ENCODE measurements at places on chromosomes 5 and 9. TPM values are rescaled to one million over a fixed set of nuclear protein-coding genes. Genes with fewer than 3 reads are reported as not detected.

DNA sequence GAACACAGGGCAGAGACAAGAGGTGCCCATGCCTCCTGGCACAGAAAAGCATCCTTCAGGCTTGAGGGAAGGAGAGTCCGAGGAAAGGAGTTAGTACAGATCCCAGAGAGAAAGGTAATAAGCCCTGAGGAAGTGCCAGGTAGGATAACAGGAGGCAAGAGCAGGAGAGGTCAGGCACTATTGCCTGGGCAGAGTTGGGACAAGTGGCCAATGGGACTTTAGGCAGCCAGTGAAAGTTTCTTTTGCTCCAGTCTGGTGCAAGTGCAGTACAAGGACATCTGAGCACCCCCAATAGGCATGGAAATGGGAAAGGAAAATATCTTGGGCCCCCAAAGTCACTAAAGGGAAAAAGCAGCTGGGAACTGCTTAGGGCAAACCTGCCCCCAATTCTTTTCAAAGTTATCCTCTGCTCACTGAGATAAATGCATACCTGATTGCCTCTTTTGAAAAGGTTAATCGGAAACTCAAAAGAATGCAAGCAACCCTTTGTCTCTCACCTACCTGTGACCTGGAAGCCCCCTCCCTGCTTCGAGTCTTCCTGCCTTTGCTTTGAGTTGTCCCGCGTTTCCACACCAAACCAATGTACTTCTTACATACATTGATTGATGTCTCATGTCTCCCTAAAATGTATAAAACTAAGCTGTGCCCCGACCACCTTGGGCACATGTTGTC, 46.5 kb downstream of the ELOVL7 start:
- H3K27me3 ChIP-seq: no peaks in the 10 kb centered on the region
- DNase-seq: no peak
- no peak overlapping the region for H3K27ac ChIP-seq
- H3K36me3 ChIP-seq: no peaks in the 10 kb centered on the region
- no peaks in the 10 kb centered on the region for H3K4me1 ChIP-seq
- no peak overlapping the region for H3K4me3 ChIP-seq

GRCh38 chr5:137737349-137738131, 1.7 kb upstream of the KLHL3 start:
- H3K27me3 ChIP-seq: no peaks in the 10 kb centered on the region
- H3K36me3 ChIP-seq: no peaks in the 10 kb centered on the region
- no peaks in the 10 kb centered on the region for H3K4me1 ChIP-seq
- H3K4me3 ChIP-seq: no peak overlapping the region

DNA sequence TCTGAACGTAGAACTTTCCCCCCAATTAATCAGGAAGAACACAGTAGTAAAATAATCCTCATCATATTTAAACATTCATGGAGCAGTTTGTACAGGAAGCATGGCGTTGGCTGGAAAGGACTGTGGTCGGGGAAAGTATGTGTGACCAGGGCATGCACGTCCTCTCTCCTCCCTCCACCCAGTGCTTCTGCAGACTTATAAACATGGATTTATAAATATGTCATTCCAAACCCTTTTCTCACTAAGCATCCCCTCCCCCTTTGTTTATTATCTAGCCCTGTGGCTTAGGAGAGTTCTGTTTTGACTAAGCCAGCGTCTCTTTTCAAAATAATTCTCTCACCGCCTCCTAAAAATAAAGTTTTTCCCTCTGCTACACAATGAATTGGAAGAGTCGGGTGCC, 70.4 kb upstream of the DAP start:
- no peaks in the 10 kb centered on the region for H3K36me3 ChIP-seq
- no peaks in the 10 kb centered on the region for H3K27me3 ChIP-seq
- H3K4me1 ChIP-seq: no peaks in the 10 kb centered on the region
- DNase-seq: no peak
- no peak overlapping the region for H3K27ac ChIP-seq
- no peak overlapping the region for H3K4me3 ChIP-seq

- DNase-seq: no peak
- H3K4me3 ChIP-seq: no peak overlapping the region
- no peak overlapping the region for H3K27ac ChIP-seq
- H3K36me3 ChIP-seq: no peaks in the 10 kb centered on the region
- no peaks in the 10 kb centered on the region for H3K4me1 ChIP-seq
- H3K27me3 ChIP-seq: no peaks in the 10 kb centered on the region
These were observed 48.6 kb upstream of the OLFM1 start for GRCh38 chr9:135038826-135039225.

Gene XRCC4
- total RNA-seq: 7.3 TPM

DNA sequence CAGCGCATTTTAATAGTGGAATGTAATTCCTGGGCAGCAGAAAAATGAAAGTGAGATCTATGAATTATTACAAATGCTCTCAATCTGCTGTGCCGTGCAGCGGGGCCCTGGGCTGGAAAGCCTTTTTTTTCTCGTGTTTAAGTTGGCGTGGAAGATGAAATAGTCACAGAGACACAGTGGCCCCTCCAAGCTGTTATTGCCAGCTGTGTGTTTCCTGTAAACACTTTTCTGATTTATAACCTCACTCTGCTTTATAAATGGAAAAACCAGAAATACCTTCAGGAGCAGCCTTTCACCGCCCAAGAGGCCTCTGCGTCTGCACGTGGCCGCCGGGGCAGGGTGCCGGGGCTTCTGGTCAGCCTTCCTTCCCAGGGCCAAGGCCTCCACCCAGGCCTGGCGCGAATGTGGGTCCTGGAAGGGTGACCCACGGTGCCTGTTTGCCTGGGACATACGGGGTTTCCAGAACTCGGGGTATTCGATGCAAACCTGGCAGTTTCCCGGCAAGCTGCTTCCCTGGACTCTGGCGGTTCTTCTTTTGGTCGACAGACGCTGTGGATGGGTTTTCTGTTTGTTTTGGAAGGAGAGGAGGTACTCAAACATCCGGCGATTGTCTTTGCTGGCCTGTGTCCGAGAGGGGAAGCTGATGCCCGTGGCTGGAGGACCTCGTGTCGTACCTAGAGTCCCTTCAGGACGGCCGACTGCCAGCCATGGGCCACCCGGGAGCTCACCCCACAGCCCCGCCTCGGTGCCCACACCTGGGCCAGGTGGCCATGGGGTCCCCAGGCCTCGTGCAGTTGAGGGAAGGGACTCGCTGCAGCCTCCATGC, 256.7 kb downstream of the PARP8 start:
- peak overlapping the region; percentile 5 for H3K4me3 ChIP-seq
- no peaks in the 10 kb centered on the region for H3K36me3 ChIP-seq
- H3K27me3 ChIP-seq: no peaks in the 10 kb centered on the region
- H3K4me1 ChIP-seq: no peaks in the 10 kb centered on the region
- no peak overlapping the region for H3K27ac ChIP-seq

Gene PTGS1
- total RNA-seq: 6.2 TPM

DNA sequence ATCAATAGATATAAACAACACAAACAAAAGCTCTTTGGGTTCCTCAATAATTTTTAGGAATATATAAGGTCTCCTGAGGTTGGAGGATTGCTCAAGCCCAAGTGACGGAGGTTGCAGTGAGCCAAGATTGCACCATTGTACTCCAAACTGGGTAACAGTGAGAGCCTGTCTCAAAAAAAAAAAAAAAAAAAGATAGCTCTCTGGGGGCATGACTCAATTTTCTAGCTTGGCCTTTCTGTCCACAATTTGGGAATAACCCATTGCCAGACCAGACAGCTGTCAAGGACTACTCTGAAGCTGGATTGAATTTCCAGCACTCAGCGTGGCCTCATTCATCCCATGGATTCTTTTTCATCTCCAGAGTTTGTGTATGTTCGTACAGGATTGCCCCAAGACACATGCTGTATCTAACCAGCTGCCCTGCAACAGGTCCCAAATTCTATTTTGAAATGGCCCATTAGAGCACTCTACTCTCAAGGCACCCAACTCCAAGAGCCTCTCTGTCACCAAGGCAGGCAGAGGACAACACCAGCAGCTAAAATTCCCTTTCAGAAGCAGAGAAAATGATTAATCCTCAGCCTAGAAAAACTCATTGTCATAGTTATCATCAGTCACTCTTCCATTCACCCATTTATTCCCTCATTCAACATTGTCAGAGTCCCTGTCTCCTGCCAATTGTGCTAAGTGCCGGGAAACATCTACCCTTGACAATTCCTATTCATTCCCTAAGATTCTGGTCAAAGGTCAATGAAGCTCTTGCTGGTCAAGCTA, 8.7 kb downstream of the FAM193B start:
- H3K36me3 ChIP-seq: no peaks in the 10 kb centered on the region
- H3K27me3 ChIP-seq: no peaks in the 10 kb centered on the region
- DNase-seq: no peak
- peaks cover 10% of the 10 kb centered on the region for H3K4me1 ChIP-seq
- no peak overlapping the region for H3K4me3 ChIP-seq

GRCh38 chr5:36696059-36696673, 89.8 kb downstream of the SLC1A3 start:
- H3K27me3 ChIP-seq: no peaks in the 10 kb centered on the region
- no peaks in the 10 kb centered on the region for H3K36me3 ChIP-seq
- H3K27ac ChIP-seq: no peak overlapping the region
- H3K4me3 ChIP-seq: no peak overlapping the region
- no peaks in the 10 kb centered on the region for H3K4me1 ChIP-seq

Gene CCDC180
- total RNA-seq: 22.8 TPM

GRCh38 chr9:123997665-123998277, 13.8 kb upstream of the LHX2 start:
- no peaks in the 10 kb centered on the region for H3K4me1 ChIP-seq
- H3K36me3 ChIP-seq: no peaks in the 10 kb centered on the region
- peaks cover 40% of the 10 kb centered on the region for H3K27me3 ChIP-seq
- peak; percentile 34 for DNase-seq

Gene SPARC
- total RNA-seq: 101 TPM

DNA sequence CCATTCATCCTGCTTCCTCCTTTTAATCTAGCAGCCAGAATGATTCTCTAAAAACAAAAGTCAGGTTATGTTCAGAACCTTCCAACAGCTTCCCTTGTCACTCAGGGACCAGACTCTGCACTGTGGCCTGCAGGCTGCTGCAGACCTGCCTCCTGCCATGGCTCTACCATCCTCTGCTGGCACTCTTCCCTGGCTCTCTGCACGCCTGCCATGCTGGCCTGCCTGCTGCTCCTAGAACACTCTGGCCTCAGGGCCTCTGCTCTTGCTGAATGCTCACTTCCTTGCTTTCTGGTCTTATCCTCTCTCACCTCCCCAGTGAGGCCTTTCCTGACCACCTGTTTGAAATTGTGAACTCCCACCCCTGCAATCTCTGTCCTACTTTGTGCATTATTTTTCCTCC, 149.4 kb downstream of the CD180 start:
- peaks cover 3% of the 10 kb centered on the region for H3K4me1 ChIP-seq
- DNase-seq: peak; percentile 19
- H3K4me3 ChIP-seq: no peak overlapping the region
- H3K27me3 ChIP-seq: no peaks in the 10 kb centered on the region

DNA sequence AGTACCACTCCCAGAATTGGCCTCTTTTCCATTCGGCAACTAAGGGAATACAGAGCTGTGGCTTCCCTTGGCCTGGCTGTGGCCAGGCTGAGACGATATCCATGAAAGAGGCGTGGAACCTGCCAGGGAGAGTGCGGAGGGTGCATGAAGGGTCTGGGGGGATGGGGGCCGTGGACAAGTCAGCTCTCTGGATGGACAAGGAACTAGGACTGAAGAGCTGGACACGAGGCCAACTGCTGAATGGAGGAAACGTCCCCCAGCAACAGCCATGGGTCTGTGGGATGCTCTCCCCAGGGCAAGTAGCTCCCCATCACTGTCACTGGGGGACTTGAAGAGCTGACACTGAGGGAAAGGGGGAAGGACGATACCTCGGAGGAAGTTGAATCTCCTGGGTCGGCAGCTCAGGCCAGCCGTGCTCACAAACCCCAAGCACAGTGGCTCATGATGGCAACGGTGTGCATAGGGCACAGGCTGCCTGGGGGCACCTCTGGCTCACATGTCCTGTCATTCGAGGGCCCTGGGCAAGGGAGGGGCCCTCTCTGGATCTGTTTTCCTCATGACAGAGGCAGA, 4.1 kb upstream of the OLFM1 start:
- peaks cover under 1% of the 10 kb centered on the region for H3K27me3 ChIP-seq
- H3K4me1 ChIP-seq: peaks cover 12% of the 10 kb centered on the region
- no peaks in the 10 kb centered on the region for H3K36me3 ChIP-seq
- no peak overlapping the region for H3K4me3 ChIP-seq

Gene SPINK5
- total RNA-seq: 3.7 TPM

Gene PCDHA4
- total RNA-seq: 2.4 TPM

- H3K4me1 ChIP-seq: no peaks in the 10 kb centered on the region
- no peak for DNase-seq
- no peaks in the 10 kb centered on the region for H3K27me3 ChIP-seq
- no peak overlapping the region for H3K27ac ChIP-seq
- no peak overlapping the region for H3K4me3 ChIP-seq
- H3K36me3 ChIP-seq: no peaks in the 10 kb centered on the region
These were observed 353.3 kb downstream of the ARHGEF28 start for GRCh38 chr5:73979321-73979720.

GRCh38 chr9:21239911-21240310, at the start of gene IFNA14:
Gene IFNA14, minus strand, starts transcription at chr9:21240005. Its CDS starts 70 bp downstream, at chr9:21239935.
- H3K27me3 ChIP-seq: peaks cover 2% of the 10 kb centered on the region
- no peak for DNase-seq
- H3K4me1 ChIP-seq: no peaks in the 10 kb centered on the region
- H3K36me3 ChIP-seq: no peaks in the 10 kb centered on the region

DNA sequence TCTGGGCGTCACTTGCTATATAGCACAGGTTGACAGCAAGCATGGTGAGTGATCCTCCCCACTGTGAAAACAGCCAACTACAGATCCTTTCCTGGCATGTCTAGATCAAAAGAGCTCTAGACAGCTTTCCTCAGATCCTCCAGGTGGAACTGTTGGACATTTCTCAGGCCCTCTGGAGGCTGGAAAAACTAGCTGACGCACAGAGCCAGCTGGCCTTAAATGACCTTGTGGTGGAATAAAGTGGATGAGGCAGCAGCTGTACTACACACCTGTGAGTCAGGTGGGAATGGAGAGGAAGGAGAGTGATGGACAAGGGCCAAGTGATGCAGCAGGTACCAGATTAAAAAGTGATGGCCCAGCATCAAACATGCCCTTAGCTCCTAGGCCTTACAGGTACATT, 172.7 kb downstream of the TRIM32 start:
- no peak overlapping the region for H3K4me3 ChIP-seq
- no peak for DNase-seq
- no peaks in the 10 kb centered on the region for H3K36me3 ChIP-seq
- no peak overlapping the region for H3K27ac ChIP-seq
- H3K27me3 ChIP-seq: no peaks in the 10 kb centered on the region

DNA sequence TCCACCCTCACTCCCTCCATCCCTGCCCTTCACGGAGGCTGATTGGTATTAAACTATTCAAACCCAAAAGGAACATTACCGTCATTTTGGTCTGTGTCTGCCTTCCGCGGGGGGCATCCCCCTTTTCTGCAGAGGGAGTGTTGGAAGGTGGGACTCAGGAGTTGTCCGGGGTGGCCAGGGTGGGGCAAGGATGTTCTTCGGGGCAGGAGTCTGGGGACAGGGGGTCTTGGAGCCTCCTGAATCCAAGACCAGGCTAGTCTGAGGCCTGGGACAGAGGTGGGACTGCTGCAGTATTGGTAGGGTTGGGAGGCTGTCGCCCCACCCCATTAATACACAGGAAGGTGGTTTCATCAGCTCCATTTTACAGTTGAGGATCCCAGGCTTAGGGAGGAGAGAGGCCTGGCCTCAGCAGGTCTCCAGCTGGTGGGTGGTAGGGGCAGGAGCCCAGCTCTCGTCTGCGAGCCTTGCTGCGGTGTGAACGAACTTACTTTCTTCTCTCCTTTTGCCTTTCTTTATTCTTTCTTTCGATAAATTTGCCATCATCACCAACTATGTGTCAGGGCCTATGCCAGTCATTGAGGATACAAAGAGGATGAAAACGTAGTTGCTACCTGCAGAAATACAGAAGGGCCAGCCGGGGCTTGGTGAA, 33.8 kb downstream of the DAB2IP start:
- no peaks in the 10 kb centered on the region for H3K4me1 ChIP-seq
- no peaks in the 10 kb centered on the region for H3K27me3 ChIP-seq
- no peak for DNase-seq

- no peaks in the 10 kb centered on the region for H3K27me3 ChIP-seq
- H3K4me3 ChIP-seq: no peak overlapping the region
- no peak for DNase-seq
- H3K27ac ChIP-seq: no peak overlapping the region
- no peaks in the 10 kb centered on the region for H3K36me3 ChIP-seq
These were observed 217.2 kb downstream of the MLLT3 start for GRCh38 chr9:20405078-20405477.
